ENCODE measurements at places on chromosomes 7 and 10.

GRCh38 chr10:60304829-60305379 is 84.8 kb downstream of the ANK3 start:
- DNase-seq: no peak

- DNase-seq: no peak
Observed at GRCh38 chr7:22452142-22452959, 47.6 kb downstream of the STEAP1B start.

DNA sequence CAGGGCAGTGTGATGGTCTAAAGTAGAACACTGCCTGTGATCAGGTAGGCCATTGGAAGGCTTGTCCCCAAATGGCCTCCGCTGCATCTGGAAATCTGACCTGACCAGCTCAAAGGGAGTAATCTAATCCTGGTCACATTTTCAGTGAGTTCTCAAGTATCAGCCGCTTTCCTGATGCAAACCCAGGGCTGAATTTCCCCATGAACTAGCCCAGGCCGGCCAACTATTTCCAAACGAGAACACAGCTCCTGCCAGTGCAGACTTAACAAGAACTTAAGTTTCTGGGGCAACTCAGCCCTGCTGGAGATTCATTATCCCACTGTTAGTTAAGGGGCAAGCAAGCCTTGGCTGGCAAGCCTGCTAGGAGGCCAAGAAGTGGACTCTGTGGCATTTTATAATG is 59.6 kb upstream of the FAM180A start:
- no peak for DNase-seq

GRCh38 chr7:137890449-137890921 is 43.7 kb upstream of the DGKI start:
- no peak for DNase-seq

DNA sequence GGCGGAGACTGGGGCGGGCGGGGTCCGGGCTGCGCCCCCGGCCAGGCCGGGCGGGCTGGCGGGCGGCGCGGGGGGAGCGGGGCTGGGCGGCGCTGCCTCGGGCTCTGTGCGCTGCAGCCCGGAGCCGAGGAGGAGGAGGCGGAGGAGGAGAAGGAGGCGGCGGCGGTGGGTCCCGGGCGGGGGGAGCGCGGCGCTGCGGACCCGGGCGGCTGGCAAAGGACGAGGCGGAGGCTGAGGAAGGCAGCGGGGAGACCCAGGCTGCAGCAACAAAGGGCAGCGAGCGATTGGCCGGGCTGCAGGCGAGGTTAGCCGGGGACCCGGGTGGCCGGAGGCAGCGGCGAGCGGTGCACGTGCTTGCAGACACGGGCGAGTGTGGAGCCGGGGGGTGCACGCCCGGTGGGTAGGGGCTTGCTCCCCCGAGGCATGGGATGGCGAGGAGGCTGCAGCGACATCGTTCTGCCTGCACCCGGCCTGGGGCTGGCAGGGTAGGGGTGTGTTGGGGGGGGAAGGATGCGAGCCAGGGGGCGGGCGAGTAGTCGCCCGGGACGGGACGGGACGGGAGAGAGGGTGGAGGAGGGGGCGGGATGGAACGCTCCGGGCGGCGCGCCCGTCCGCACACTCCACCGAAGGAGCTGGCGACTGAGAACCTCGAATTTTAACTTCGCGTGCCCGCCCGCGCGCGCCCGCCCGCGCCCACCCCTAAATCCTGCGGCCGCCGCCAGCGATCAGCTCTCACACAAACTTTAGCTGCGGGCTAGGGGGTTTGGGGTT is 844 bp upstream of the KAT6B start:
- peak; percentile 15 for DNase-seq

- DNase-seq: no peak
Observed at GRCh38 chr10:62373995-62374861, at the start of gene ZNF365. ZNF365 (plus strand) TSS chr10:62374369; CDS start chr10:62376194, 1,825 bp downstream.

GRCh38 chr7:26467104-26467503 is 175.4 kb downstream of the SNX10 start:
- no peak for DNase-seq

- DNase-seq: peak; percentile 94
Observed at GRCh38 chr10:80485076-80485945, 31.2 kb downstream of the TSPAN14 start.

DNA sequence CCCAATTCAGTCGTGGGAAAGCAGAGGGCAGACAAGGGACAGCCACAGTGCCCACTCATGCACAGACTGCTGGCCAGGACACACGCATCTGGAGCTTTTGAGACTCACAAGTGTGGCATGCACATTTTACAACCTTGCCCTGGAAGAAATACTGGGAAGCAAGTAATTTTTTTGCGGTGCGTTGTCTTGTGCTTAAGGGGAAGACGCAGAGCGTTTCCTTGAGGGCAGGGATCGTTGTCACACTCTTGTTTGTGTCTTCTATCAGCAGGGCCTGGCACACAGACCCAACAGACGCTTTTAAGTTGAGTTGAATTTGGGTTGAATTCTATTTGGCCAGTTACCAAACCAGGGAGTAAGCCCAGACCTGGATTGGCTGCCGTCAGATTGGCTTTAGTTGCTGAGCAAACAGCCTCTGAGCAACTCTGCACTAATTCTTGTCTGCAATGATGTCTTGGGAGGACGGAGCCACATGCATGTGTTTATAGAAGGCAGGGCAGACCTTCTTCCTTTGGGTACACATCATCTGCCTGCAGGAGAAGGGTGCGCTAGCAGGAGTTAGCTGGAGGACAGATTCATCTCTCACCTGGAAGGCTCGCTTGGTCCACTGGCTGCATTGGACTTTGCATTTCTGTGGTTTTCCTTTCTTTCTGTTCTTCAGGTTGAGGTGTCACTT is 38.4 kb downstream of the IL2RA start:
- DNase-seq: no peak

DNA sequence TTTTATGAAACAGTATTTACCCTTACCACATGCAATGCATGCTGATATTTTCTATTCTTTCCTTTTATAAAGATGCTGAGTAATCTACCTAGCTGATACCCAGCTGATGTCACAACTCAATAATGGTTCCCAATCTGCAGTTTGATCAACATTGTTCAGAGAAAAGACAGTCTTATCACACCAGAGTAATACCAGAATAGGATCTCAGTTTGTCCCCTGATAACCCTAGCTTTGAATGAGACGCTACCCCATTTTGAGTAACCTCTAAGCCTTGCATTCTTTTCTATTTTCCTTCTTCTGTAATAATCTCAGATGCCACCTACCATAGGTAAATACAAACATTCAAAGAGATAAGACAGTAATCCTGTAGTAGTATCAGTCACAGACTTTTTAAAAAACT is 99.6 kb upstream of the RELN start:
- DNase-seq: no peak

DNA sequence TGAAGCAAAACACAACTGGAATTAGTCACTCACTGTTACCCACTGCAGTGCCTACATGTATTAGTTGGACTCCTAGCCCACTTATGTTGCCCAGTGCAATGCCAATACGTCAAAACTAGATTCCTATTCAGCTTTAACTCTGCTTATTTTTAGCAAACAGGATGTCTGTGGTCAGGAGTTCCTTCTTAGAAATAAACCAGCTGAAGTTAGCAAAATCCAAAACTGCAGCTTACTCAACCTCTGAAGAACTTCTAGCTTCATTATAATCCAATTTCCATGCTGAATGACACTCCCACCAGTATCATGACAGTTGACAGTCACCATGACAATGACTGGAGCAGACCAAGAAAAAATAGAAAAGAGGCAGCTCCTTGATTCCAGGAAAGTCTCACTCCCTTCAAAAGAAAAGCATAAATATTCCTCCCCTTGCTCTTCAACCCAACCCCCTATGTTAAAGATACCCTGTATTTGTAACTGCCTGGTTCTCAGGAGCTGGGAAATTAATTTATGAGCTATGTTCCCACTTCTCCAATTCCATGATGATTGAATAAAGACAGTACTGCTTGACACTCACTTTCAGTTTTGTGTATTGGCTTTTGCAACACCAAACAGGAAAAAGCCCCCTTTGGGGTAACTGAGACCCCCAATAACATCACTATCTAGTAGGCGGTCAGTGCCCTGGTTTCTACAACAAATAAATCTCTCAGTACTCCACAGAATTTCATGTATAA is 327.4 kb downstream of the SORCS1 start:
- DNase-seq: peak; percentile 49

DNA sequence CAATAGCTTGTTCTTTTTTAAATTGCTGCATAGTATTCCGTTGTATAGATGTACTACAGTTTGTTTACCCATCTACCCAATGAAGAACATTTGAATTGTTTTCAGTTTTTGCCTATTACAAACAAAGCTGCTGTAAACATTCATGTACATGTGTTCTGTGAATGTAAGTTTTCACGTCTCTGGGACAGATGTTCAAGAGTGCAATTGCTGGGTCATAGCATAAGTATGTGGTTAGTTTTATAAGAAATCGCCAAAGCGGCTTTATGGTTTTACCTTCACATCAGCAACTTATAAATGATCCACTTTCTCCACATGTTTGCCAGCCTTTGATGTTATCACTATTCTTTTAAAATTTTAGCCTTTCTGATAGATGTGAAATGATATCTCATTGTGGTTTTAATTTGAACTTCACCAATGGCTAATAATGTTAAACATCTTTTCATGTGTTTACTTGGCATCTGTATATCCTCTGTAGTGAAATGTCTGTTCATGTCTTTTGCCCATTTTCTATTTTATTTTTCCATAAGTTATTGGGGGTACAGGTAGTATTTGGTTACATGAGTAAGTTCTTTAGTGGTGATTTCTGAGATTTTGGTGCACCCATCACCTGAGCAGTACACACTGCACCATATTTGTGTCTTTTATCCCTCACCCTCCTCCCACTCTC is 73.5 kb downstream of the TBXAS1 start:
- DNase-seq: no peak

DNA sequence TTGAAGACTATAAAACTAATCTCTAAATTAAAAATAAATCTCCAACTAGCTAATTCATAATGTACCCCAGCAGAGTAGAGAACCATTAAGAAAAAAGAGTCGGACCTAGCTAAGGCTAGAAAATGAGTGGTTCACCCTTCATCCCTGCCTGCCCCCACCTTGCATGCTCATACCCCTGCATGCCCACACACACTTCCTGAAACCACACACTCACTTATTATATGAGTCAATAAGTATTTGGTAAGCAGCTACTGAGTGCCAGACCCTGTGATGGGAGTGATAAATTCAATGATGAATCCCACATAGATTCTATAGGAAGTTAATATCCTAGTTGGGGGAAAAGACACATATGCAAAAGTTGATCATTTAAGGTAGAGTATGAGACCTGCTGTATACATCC is 152.9 kb upstream of the INHBA start:
- no peak for DNase-seq

DNA sequence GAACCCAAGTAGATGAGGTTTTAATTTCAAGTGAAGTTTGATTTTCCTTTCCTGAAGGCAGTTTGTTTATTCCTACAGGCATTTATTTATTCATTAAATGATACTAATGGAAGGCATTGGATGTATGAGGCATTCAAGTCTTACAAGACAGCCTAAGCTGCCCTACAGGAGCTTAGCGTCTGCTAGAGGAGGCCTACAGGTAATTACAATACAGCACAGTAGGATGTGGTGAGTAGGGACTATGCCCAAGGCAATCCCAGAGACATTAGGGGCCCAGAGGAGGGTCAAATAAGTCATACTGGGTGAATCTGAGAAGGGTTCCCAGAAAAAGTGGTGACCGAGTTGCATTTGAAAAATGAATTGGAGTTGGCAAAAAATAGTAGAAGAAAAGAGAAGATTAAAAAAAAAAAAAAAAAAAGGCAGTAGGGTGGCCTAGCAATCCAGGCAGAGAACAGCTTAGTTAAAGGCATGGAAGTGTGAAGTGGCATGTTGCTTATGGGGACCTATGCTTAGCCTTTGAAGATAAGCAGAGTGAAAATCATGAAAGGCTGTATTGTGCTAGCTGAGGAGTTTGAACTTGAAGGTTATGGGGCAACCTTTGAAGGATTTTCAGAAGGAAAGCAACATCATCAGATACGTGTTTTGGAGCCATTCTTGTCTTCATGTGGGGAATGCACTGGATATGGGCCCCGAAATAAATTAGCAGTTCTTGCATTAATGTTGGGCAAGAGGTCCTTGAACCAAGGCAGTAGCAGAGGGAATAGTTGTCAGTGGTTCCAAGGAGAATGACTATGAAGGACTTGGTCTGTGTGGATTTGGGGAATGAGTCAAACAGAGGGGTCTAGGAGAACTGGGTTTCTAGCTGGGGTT is 65.5 kb downstream of the SNX10 start:
- no peak for DNase-seq

GRCh38 chr7:117145333-117145732 is 177.5 kb downstream of the WNT2 start:
- no peak for DNase-seq

DNA sequence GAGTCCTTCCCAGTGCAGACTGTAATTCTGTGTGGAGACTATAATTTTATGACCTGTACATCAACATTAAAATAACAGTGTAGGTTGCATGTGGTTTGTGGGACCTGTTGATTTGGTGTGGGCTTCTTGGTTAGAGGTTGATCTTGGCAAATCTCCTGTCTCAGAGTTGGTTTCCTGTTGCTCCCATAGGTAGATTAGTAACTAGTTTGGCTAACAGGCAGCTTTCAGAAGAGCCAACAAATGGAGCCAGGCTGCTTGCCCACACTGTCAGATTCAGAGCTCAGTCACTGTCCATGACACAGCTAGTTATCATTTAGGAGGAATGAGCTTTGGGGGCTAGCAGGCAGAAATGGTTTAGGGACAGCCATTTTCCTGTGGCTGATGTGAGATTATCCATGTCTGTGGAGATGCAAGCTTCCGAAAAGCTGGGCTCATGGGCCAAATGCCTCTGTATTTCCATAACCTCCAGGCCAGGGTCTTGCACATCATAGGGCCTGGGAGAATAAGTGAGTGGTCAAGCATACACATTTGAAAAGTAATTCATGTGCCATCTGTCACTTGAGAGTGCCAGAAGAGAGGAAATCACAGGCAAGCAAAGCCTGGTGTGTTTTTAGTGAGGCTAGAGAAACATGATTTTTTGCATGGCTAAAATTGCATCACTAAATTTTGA is 33.4 kb downstream of the CCM2 start:
- no peak for DNase-seq

- DNase-seq: no peak
Observed at GRCh38 chr10:99850021-99850766, 67.8 kb downstream of the ABCC2 start.

DNA sequence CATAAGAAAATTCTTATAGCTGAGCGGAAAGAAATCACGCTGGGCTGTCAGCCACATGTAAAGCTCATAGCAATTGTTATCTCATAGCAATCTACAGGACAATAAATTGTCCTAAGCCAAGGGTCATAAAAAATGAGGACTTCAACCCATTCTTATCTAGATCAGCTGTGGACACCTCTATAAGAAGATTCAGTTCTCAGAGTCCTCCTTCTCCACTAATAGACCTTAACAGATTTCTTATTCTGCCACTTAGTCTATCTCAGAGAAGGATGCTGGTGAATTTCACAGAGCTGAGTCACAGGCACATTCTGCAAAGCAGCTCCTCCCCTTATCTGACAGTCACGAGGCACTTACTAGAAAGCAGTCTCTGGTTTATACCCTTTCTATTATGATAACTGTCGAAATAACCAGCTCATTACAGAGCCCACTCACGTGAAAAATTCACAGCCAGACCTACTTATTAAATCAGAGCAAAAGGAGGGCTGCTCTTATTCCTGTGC is 185.3 kb upstream of the PCLO start:
- no peak for DNase-seq

Data from HL-60 (cell line).